Liver (tissue), 10 donors: ENCODE measurements at places on chromosomes 4 and X. TPM values are rescaled to one million over a fixed set of nuclear protein-coding genes. Genes with fewer than 3 reads are reported as not detected.
A peak's percentile ranks its signal among the peaks of the same experiment; 100 is the strongest.

DNA sequence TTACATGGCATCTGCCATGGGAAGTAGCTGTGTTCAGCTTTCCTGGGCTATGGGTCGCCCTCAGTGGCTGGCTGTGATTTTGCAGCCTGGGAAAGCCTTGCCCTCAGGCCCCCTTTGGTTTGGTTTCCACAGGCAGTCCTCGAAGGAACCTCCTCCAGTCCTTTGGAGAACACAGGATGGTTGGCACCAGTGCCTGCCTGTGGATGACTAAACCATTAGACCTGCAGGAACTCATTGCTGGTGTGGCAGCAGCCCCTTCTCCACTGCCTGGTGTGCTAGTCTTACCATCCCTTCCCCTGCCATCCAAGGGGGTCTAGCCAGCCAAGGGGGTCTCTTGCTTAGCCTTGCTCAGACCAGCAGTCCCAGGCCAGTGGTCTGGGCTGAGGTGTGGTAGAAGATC, 71.4 kb upstream of the PJA1 start:
- no peak overlapping the region for H3K27ac ChIP-seq
- H3K27me3 ChIP-seq = no peaks in the 10 kb centered on the region
- H3K4me1 ChIP-seq = no peaks in the 10 kb centered on the region
- no peak for DNase-seq
- H3K36me3 ChIP-seq = no peaks in the 10 kb centered on the region
- H3K4me3 ChIP-seq = no peak overlapping the region

GRCh38 chrX:10168226-10168625, 11.5 kb downstream of the CLCN4 start:
- H3K36me3 ChIP-seq = no peaks in the 10 kb centered on the region
- no peak for DNase-seq
- H3K27ac ChIP-seq = peak overlapping the region; percentile 72
- H3K4me3 ChIP-seq = no peak overlapping the region

GRCh38 chr4:123236606-123237005, 160.0 kb upstream of the SPRY1 start:
- no peaks in the 10 kb centered on the region for H3K27me3 ChIP-seq
- H3K4me3 ChIP-seq = no peak overlapping the region
- no peak for DNase-seq
- no peaks in the 10 kb centered on the region for H3K36me3 ChIP-seq
- no peaks in the 10 kb centered on the region for H3K4me1 ChIP-seq

- no peak overlapping the region for H3K4me3 ChIP-seq
- DNase-seq = no peak
- no peaks in the 10 kb centered on the region for H3K4me1 ChIP-seq
- H3K27ac ChIP-seq = no peak overlapping the region
- H3K36me3 ChIP-seq = no peaks in the 10 kb centered on the region
These were observed 59.7 kb upstream of the WDR44 start for GRCh38 chrX:118286066-118286762.

DNA sequence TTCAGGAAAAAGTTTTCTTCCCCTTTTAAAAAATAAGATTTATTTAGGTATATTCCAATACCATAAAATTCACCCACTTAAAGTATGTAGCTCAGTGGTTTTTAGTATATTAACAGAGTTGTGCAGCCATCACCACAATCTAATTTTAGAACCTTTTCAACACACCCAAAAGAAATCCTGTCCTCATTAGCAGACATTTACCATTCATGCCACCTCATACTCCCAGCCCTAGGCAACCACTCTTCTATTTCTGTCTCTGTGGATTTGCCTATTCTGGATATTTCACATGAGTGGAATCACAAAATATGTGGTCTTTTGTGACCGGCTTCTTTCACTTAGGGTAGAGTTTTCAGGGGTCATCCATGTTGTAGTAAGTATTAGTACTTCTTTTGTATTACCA, 7.4 kb downstream of the ZNF81 start:
- no peak for DNase-seq
- H3K36me3 ChIP-seq = no peaks in the 10 kb centered on the region
- H3K27me3 ChIP-seq = no peaks in the 10 kb centered on the region
- no peak overlapping the region for H3K27ac ChIP-seq

- H3K4me3 ChIP-seq = no peak overlapping the region
- no peaks in the 10 kb centered on the region for H3K36me3 ChIP-seq
- no peak for DNase-seq
- no peaks in the 10 kb centered on the region for H3K27me3 ChIP-seq
These were observed 349.5 kb downstream of the HS3ST1 start for GRCh38 chr4:11079171-11079570.

- H3K27ac ChIP-seq = no peak overlapping the region
- peaks cover 2% of the 10 kb centered on the region for H3K4me1 ChIP-seq
- H3K27me3 ChIP-seq = no peaks in the 10 kb centered on the region
- H3K36me3 ChIP-seq = no peaks in the 10 kb centered on the region
- DNase-seq = no peak
- peak overlapping the region; percentile 83 for H3K4me3 ChIP-seq
These were observed 9.6 kb upstream of the DLG3 start for GRCh38 chrX:70434914-70435586.

DNA sequence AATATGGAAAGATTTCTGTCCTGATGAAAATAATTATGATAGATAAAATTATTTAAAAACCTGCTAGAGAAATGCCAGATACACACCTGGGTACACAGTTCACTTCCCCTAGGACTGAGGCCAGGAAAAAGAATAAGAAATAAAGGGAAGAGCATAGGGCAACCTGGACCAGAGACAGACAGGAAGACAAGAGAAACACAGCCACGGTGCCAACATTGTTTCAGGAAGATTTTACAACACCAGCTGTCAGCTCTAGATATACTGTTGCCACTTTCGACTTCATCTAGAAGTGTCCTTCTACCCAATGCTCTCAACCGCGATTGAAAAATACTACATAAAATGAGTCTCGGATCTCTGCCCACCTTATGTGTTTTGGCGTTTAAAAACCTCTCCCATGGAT, 128.5 kb downstream of the MAML3 start:
- no peaks in the 10 kb centered on the region for H3K36me3 ChIP-seq
- DNase-seq = no peak
- H3K4me3 ChIP-seq = no peak overlapping the region
- H3K27ac ChIP-seq = no peak overlapping the region

GRCh38 chr4:54929459-54929858, 195.9 kb downstream of the KDR start:
- no peak overlapping the region for H3K27ac ChIP-seq
- no peak overlapping the region for H3K4me3 ChIP-seq
- DNase-seq = no peak
- no peaks in the 10 kb centered on the region for H3K36me3 ChIP-seq

DNA sequence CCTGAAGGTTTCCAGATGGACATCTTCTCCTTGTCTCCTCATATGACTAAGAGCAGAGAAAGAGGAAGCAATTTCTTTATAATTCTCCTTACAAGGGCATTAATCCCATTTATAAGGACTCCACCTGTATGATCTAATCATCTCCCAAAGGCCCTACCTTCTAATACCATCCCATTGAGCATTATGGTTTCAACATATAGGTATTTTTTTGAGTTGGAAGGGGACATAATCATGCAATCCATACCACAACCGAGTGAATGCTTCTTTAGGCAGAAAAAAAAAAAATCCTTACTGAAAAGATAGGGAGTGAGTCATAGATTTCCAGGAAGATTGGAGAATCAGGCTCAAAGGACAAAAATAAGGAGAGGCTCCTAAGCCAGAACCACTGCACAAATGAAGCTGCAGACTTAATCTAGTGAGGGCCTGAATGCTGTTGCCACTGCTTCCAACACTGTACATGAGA, 312.5 kb upstream of the HS3ST1 start:
- H3K27me3 ChIP-seq = peaks cover 2% of the 10 kb centered on the region
- no peaks in the 10 kb centered on the region for H3K36me3 ChIP-seq
- H3K4me1 ChIP-seq = no peaks in the 10 kb centered on the region
- no peak for DNase-seq
- H3K27ac ChIP-seq = no peak overlapping the region

DNA sequence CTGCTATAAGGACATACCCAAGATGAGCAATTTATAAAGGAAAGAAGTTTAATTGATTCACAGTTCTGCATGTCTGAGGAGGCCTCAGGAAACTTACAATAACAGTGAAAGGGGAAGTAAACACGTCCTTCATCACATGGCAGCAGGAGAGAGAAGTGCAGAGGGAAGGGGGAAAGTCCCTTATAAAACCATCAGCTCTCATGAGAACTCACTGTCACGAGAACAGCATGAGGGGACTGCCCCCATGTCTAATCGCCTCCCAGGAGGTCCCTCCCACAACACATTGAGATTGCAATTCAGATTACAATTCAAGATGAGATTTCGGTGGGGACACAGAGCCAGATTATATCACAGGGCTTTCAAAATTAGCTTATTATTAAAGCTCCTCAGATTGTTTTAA, 209.5 kb upstream of the PPP3CA start:
- H3K36me3 ChIP-seq = no peaks in the 10 kb centered on the region
- no peaks in the 10 kb centered on the region for H3K4me1 ChIP-seq
- no peaks in the 10 kb centered on the region for H3K27me3 ChIP-seq

GRCh38 chrX:101419489-101419888, 11.5 kb downstream of the HNRNPH2 start:
- H3K4me3 ChIP-seq = no peak overlapping the region
- H3K36me3 ChIP-seq = no peaks in the 10 kb centered on the region
- H3K27ac ChIP-seq = no peak overlapping the region
- H3K27me3 ChIP-seq = no peaks in the 10 kb centered on the region

DNA sequence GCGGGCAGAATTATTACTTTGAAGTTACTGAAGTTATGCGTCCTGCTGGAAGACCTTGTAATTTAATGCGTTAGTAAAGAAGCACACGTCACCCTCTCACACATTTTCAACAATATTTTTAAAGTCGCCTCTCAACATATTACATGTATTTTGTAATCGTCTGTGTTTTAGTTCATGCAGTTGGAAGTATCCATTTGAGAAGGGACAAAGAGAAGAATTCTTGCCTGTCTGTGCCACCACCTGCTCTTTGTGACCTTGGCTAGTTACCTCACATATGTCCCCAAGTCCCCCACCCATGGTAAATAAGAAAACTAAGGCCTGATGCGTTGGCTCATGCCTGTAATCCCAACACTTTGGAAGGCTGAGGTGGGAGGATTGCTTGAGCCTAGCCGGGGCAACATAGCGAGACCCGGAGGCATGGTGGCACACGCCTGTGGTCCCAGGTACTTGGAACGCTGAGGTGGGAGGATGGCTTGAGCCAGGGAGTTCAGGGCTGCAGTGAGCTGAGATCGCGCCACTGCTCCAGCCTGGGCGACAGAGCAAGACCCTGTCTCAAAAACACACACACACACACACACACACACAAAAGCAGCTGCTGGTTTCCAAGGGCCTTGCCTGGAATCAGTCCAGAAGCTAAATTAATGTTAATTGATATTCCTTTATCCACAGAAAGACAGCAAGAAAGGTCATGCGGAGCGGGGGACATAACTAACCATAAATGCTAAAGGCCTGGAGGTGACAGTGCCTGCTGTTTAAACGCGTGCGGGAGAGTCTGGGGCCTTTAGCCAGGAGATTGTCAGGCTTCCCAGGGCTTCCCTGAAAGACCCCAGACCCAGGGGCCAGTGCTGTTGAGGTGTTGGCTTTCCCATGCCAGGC, 811 bp downstream of the TMEM187 start:
- peak overlapping the region; percentile 95 for H3K27ac ChIP-seq
- H3K36me3 ChIP-seq = no peaks in the 10 kb centered on the region
- H3K4me1 ChIP-seq = peaks cover 13% of the 10 kb centered on the region
- no peaks in the 10 kb centered on the region for H3K27me3 ChIP-seq
- no peak for DNase-seq
- H3K4me3 ChIP-seq = peak overlapping the region; percentile 75

- H3K27ac ChIP-seq = no peak overlapping the region
- peaks cover 31% of the 10 kb centered on the region for H3K4me1 ChIP-seq
- H3K4me3 ChIP-seq = no peak overlapping the region
These were observed 52.8 kb downstream of the NOP14 start for GRCh38 chr4:2910409-2910808.

GRCh38 chr4:78811034-78811433, 34.9 kb downstream of the BMP2K start:
- no peaks in the 10 kb centered on the region for H3K36me3 ChIP-seq
- peaks cover 2% of the 10 kb centered on the region for H3K4me1 ChIP-seq
- no peak overlapping the region for H3K27ac ChIP-seq
- H3K4me3 ChIP-seq = no peak overlapping the region

DNA sequence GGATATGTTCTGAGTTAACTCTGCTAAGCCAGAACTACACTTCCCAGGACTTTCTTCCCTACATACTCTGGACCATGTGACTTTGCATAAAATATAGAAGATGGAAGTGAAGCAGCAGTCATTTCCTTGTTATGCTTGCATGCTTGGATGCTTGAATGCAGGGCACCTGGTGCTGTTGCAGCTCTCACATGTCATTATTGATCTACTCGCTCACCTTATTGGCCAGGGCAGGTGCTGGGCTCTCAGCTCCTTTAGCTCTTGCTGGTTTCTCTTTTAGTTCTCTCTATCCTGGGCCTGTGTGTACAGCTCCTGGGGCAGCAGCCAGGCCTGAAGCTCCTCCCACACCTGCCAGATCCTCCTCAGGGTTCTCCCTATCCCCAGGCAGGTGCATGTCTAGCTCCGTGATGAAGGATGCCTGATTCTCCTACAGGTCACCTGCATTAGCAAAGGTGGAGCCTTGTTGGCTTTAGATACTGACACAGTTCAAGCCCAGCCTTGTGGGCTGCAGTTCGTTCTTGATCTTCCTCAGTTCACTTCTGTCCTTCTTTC, 53.3 kb downstream of the MED28 start:
- no peaks in the 10 kb centered on the region for H3K27me3 ChIP-seq
- no peak overlapping the region for H3K4me3 ChIP-seq
- no peak for DNase-seq
- H3K27ac ChIP-seq = no peak overlapping the region
- H3K36me3 ChIP-seq = no peaks in the 10 kb centered on the region

- H3K27me3 ChIP-seq = no peaks in the 10 kb centered on the region
- H3K36me3 ChIP-seq = no peaks in the 10 kb centered on the region
- peak; percentile 79 for DNase-seq
- no peaks in the 10 kb centered on the region for H3K4me1 ChIP-seq
- peak overlapping the region; percentile 57 for H3K27ac ChIP-seq
These were observed 3.2 kb upstream of the RS1 start for GRCh38 chrX:18674788-18675735.

- no peak overlapping the region for H3K4me3 ChIP-seq
- no peak for DNase-seq
- peaks cover 41% of the 10 kb centered on the region for H3K36me3 ChIP-seq
- no peak overlapping the region for H3K27ac ChIP-seq
- no peaks in the 10 kb centered on the region for H3K27me3 ChIP-seq
These were observed 19.2 kb downstream of the G3BP2 start for GRCh38 chr4:75653845-75654503.

DNA sequence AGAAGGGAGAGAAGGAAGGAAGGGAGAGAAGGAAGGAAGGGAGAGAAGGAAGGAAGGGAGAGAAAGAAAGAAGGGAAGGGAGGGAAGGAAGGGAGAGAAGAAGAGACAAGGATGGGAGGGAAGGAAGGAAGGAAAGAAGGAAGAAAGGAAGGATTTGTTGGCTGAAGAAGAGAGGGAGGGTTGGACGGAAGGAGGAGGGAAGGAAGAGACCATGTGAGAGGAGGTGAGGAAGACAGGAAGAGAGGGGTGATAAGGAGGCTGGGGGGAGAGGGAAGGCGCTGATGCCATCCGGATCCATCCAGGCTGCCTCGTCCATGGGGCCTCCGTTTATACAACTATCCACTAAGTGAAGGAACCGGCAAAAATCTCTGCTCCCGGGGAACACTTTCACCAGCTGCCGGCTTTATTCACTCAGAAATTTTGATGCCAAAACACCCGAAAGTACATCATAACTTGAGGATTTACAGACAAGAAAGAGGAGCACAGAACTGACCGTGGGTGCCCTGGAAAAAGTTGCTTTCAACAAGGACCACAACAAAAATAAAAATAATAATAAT, 14.9 kb downstream of the DHRSX start:
- peaks cover 42% of the 10 kb centered on the region for H3K36me3 ChIP-seq
- no peak overlapping the region for H3K27ac ChIP-seq
- no peak for DNase-seq
- no peaks in the 10 kb centered on the region for H3K4me1 ChIP-seq

SGMS2 gene
- polyA plus RNA-seq = 15.2 TPM

RTL5 gene
- 0.32 TPM for polyA plus RNA-seq

HOPX gene
- 0.40 TPM for polyA plus RNA-seq

FSTL5 gene
- polyA plus RNA-seq = 0.01 TPM

ZNF732 gene
- polyA plus RNA-seq = not detected
